ENCODE measurements at places on chromosomes 6 and 20.

DNA sequence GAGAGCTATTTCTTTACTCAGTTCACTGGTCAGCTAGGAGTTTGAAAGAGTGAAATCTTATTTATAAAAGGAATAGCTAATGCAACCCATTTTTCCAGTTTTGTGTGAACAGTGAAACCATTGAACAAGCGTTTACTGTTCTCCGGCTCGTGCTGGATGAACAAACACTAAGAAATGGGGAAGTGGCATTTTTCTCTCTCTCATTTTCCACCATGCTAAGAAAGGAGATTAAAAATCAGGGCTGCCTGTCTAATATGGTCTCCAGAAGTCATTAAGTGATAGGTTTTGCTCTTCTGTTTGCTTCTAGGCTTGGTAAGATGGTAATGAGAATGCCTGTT is 774 bp upstream of the SFT2D1 start:
- DNase-seq: no peak

DNA sequence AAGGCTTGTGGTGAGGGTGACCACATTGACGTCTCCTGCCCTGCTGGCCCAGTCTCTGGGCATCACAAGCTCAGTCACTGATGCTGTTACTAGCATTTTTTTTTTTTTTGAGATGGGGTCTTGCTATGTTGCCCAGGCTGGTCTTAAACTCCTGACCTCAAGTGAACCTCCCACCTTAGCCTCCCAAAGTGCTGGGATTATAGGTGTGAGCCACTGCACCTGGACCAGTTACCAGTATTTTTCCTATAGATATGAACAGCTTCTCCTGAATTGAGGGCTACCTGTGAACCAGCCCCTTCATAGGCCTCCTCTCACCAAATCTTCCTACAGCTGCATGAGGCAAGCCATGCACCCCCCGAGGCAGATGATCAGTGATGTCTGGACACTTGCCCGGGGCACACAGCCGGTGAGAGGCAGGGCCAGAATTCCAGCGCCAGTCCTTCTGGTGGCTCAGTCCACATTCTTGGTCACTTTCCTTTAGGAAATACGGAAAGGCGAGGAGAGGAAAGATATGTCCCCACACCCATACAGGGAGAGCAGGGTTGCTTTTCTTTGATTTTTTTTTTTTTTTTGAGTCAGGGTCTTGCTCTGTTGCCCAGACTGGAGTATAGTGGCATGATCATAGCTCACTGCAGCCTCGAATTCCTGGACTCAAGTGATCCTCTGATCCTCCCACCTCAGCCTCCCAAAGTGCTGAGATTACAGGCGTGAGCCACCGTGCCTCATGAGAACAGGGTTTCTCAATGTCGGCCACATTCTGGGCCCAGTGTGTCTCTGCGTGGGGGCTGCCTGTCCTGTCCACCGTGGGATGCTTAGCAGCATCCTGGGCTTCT is 50.7 kb downstream of the UBE2V1 start:
- no peak for DNase-seq

DNA sequence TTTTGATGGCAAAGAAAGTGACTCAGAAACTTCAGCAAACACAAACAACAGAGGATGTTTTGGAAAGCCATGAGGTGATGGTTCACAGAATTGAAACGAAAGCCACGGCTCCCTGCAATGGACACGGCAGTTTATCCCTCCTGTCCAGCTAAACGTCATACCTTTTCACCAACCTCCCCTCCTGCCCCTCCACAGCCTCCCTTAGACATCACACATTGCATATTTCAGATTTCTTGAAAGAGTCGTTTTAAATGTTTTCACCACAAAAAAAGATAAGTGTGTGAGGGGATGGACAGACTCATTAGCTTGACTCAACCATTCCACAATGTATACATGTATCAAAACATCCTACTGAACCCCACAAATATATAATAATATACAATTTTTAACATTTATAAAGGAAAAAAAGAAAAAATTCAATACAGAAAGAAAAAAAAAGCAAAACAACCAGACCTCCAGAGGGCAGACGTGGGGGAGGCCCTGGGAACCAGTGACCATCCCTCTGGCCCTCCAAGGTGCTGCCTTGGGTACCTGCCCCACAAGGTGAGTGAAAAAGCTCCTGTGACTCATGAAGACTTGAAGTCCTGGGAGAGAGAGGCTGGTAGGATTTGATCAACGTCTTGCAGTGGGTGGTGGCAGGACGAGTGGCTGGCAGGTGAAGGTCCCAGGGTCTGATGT is 117.2 kb upstream of the THBS2 start:
- DNase-seq: no peak

- no peak for DNase-seq
These were observed 4.9 kb downstream of the TGM2 start for GRCh38 chr20:38159957-38160756.

- no peak for DNase-seq
These were observed 48.6 kb downstream of the GNAS-AS1 start for GRCh38 chr20:58802061-58802460.

- no peak for DNase-seq
These were observed 22.5 kb downstream of the SLC17A4 start for GRCh38 chr6:25777031-25777430.

DNA sequence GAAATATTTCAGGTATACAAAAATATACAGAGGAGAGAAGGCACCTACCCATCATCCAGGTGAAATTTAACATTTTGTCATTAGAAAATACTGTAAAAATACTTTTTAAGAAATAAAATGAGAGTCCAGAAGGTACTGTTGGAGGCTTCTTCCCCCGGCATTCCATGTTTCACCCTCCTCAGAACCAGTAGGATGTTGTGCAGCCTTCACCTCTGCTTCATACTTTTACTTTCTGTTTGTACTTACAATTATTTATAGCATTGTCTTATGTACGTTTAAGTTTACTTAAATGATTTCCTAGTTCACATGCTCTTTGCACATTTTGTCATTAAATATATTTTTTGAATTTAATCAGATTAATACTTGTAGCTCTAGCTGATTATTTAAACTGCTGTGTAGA is 30.9 kb downstream of the TMEM200A start:
- no peak for DNase-seq

GRCh38 chr6:3640868-3641267 is 110.6 kb downstream of the PXDC1 start:
- DNase-seq: no peak

DNA sequence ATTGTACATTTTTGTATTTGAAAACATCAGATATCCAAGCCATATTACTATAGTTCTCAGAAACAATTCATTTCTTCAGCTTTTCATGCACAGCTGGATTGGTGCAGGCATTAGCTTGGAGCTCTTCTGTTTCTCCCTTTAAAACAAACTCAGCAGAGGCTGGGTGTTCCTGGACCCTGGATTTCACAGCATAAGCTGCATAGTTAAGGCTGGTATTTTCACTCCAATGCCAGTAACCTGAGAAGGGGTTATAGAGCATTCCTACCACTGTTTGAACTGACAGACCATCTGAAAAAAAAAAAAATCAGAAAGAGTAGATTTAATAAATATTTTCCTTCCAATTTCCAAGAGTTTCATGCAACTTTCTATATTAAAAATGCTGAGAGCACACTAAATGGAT is 20.1 kb upstream of the FAXC start:
- no peak for DNase-seq

DNA sequence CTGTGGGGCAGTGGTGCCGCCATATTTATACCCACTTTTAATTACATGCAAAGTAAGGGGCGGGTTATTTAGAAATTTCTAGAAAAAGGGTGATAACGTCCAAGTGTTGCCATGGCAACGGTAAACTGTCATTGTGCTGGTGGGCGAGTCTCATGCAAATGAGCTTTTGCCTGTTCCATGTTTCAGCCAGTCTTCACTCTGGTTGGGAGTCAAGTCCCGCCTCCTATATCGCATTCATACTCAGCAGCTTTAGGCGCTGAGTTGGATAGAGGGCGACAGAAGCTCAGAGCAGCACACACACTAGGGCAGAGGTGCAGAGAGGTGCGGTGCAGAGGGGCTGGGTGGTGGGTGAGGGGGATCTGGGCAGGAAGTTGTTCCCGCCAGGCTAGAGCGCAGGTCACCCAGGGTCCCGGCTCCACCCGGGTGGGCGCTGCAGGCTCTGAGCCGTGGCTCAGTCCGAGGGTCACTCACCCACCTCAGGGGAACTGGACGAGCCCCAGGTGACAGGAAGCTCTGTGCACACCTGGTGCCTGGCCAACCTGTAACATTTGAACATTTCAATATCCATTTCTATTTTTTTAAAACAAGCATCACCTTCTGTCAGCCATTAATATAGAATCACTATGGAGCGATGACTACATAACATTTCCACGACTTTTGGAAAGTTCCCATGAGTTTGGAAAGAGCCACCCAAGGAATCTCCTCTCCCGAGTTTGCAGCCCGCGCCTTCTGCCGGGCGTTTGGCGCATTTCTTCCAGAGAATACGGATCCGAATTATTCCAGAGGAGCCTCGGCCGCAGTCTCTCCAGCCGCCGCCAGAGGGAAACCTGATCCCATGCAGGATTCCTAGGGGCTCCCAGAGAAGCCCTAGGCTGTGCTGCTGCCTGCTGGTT is 89.1 kb upstream of the PHACTR3 start:
- no peak for DNase-seq

DNA sequence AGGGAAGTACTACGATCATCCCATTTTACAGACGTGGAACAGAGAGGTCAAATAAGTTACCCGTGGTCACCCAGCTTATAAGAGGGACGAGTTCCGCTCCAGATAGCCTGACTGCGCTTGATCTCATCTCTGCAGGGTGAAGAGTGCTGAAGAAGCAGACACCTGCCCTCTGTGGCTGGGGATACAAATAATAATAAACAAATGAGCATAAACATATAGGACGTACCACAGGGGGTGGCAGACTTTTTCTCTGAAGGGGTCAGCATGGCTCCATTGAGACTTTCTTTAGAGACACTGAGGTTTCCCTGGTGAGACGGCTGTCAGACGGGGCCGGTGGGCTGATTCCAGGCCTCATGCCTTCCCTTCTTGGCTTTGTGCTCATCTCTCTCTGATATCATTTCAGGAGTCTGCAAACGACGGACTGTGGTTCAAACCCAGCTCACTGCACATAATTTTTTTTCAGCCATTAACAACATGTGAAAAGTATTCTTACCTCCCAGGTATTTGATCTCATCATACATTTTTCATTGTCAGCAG is 47.1 kb downstream of the IRF4 start:
- no peak for DNase-seq

DNA sequence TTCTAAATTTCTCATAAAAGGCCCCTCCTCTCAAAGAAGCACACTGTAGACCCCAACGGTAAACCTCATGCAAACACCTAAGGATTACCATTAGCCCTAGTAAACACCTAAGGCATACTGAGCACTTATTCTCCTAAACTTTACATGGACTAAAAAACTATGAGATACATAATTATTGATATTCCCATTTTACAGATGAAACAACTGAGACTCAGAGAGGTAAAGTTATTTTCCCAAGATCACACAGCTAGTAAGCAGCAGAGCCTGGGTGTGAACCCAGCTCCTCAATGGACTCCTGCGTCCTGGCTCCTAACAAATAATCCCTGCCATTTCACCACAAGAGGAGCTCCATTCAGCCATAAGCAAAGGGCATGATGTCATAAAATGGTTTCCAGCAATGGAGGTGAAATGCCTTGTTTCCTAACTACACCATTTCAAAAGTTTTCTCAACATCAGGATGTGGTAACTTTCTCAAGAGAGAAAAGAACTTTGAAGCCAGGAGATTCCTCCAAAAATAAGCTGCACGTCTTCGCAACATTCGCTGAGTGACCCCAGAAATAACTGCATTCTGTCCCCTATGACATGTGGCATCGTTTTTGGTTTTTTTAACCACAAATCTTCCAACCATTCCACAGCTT is 4.1 kb downstream of the ATP9A start:
- no peak for DNase-seq

- DNase-seq: no peak
These were observed 215.3 kb upstream of the SSTR4 start for GRCh38 chr20:22819784-22820183.

- no peak for DNase-seq
These were observed 776.4 kb downstream of the C6orf118 start for GRCh38 chr6:164533045-164533362.

DNA sequence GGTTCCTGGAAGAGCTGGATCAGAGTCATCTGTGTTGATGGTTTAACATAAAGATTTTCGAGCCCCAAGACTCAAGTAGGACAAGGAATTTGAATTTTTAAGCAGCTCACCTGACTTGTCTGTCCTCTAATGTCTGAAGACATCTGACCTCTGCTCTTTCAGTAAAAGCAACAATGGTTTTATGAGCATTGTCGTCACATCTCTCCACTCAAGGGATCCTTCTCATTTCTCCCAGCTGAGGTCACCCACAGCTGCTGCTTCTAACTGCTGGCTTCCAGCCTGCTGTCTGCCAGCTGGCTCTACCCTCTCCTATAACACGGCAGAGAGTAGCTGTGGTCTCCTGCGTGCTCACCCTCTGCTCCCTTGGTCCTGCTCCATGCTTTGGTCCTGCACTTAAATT is 24.7 kb upstream of the HDAC2 start:
- no peak for DNase-seq

- DNase-seq: no peak
These were observed 94.4 kb downstream of the RNASET2 start for GRCh38 chr6:166861961-166862286.

DNA sequence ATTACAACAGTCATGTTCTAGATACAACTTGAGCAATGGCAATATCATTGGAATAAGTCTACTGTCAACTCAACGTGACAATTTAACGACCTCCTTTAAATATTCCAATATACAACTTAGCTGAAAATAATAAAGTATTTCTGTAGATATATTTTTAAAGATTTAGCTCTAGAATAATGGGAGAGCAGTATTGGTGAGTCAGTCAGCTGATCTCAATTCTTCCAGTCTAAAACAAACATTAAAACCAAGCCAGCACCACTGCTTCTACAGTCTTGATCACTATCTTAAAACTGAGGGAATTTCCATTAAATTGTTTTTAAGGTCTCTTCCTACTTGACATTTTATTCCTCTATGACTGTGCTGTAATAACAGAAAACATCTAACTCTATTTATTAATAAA is 38.2 kb downstream of the NOL7 start:
- no peak for DNase-seq

- no peak for DNase-seq
These were observed 142.0 kb downstream of the DLL1 start for GRCh38 chr6:170148709-170149470.

- no peak for DNase-seq
These were observed 14.0 kb upstream of the TOP1 start for GRCh38 chr20:41014561-41015088.

- DNase-seq: no peak
These were observed 133.5 kb upstream of the MAP3K7 start for GRCh38 chr6:90720404-90720803.
